ENCODE measurements at places on chromosomes 11 and 22. TPM values are rescaled to one million over a fixed set of nuclear protein-coding genes. Genes with fewer than 3 reads are reported as not detected.

Gene CDC42BPG
- 0.13 TPM for total RNA-seq

Gene POU2AF3
- not detected for total RNA-seq

Gene MOGAT2
- total RNA-seq, result not detected

Gene FAM181B
- total RNA-seq, result not detected

Gene HBG1
- not detected for total RNA-seq

Gene TKFC
- 18.0 TPM for total RNA-seq

Gene KCNK7
- 0.13 TPM for total RNA-seq

Gene APOBEC3A
- total RNA-seq, result not detected

Gene GRAMD1B
- total RNA-seq, result 5.5 TPM

Gene MUC5B
- not detected for total RNA-seq

Gene CCDC73
- total RNA-seq, result not detected

Gene MIAT
- 0.38 TPM for total RNA-seq
